ENCODE measurements at places on chromosomes 6 and 20.

GRCh38 chr20:38545771-38546170 lies 35.2 kb upstream of the ADIG start:
- no peak for DNase-seq

GRCh38 chr20:36607586-36608387 lies 2.2 kb downstream of the RAB5IF start:
- no peak for DNase-seq

- DNase-seq, result no peak
Measured at GRCh38 chr6:39416728-39417127, 94.2 kb upstream of the KCNK16 start.

DNA sequence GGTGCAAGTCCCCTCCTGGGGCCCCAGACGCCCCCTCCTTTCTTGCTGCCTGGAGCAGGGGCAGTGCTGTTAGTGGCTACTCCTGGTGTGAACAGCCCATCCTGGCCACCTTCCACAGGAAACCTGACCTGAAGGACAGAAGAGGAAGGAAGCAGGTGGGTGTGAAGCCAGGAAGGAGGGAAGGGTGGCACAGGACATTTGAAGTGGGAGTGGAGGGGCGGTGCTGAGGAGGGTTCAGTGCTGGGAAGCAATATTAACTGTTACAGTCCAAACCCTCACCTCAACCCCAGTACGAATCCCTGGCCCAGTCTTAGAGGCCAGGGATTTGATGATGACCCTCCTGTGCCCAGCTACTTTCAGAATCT lies 766 bp downstream of the PRICKLE4 start:
- no peak for DNase-seq

DNA sequence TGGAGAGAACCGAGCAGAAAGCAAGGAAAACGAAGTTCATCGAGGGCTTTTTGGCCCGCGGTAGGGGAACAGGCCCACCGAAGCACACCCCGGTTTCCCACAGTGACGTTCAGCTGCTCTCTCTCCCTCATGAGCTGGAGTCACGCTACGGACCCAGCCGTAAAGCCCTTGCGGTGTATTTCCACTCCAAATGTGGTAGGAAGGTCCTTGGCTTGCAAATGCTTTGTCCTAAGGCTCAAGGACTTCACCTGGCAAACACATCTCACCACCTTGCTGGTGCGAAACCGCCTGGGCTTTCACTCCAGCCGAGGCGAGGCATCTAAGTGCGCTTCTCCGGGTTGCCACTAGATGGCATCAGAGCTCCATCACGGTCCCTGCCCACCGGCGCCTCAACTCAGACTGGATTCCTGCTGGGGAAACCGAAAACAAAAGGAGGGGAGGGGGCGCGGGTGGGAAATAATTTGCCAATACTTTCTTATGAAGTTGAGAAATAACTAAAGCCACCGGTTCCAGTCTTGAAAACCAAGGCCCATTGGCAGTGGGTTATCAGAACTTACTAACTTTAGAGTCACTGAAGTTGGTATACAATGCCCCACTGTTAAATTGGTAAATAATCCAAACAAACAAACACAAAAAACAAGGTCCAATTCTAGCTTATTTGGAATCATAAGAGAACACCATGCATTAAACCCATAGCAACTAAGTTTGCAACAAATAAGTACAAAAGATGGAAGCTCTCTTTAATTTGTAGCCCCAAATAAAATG lies 13.4 kb upstream of the FOXC1 start:
- DNase-seq, result no peak

DNA sequence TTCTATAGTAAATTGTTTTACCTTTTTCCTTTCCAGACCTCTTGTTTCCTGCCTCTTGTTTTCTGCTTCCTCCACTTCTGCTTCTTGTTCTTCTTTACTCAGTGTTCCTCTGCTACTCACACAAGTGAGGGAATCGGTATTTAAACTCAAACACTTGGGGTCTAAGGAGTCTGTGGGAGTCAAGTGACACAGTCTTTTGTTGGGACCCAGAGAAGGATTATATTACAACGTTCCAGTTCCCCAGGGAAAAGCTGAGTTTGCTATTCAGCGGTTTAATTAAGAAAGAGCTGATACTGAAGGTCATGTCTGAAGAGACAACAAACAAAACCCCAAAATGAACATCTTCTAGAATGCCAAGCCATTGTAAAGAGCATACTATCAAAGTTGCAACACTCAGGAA lies 107.8 kb upstream of the CITED2 start:
- DNase-seq, result no peak

DNA sequence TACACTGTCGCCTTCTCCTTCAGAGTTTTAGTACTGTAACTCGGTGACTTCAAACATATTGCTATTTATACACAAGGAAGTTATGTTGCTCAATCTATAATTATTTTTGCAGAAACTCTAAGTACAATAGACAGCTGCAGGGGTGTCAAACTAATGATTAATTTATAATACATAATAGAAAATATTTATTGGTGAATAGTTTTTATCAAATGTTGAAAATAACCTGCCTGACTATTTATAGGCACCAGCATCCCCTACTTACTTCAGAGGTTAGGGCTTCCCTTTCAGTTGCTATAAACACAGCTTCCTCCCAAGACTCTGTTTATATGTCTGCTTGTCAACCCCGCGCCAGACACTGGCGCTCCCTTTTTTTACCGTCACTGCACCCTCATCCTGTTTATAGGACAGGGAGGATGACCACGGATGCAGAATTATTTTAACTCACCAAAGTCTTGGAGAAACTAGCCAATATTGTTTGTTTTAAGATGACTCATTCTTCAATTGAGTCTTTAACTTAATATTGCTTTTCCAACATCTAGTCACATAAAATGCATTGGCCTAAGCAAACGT lies 225.0 kb downstream of the ALDH8A1 start:
- DNase-seq, result no peak

DNA sequence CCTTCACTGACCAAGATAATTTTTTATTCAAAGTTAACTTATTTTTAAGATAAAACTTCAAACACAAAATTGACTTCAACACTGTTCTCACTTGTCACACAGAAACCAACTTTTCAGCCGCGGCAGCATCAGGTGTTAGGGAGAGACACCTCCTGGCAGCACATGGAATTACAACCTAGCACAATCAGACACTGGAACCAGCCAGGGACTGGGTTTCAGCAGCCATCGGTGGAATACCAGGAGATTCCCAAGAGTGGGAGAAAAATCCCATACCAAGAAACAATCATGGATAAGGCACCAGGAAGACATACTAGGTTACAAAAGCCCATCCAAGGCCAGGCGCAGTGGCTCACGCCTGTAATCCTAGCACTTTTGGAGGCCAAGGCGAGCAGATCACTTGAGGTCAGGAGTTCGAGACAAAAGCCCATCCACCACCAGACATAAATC lies 70.0 kb downstream of the SNX5 start:
- no peak for DNase-seq

DNA sequence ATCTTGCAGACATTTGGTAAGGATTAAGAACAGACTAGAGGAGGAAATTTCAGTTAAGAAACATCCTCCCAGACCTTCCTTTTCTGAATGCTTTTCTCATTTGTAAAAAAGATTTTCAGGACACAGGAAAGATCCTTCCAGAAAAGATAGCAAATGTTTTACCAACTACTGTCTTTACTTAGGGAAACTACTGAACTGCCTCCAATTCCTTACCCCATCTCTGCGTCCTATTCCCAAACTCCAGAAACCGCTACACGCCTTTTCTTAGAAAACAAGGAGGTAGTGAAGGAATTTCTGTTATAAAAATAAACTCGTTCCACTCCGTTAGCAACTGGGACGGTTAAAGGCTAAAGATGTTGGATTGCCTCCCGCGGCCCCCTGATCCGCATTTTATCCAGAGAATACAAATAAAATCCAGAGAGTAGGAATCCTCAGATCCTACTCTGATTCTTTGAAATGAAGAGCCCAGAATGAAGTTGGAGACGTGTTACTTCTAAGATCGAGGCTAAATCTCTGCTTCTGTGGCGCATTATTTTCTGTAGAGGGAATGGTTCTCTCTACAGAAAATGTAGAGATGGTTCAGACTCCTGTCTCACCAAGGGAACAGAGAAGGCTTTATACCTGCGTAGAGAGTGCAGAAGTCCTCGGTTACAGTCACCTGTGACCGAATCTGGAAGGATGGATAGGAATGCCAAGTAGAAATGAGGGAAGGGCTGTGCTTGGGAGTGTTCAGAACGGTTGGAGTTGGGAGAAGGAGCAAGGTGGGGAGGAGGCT lies 133.0 kb downstream of the GPX5 start:
- DNase-seq, result no peak

GRCh38 chr6:14728396-14729024 lies 517.4 kb upstream of the JARID2 start:
- DNase-seq, result no peak

- DNase-seq, result no peak
Measured at GRCh38 chr6:32189742-32190053, 304 bp downstream of the PBX2 start.

DNA sequence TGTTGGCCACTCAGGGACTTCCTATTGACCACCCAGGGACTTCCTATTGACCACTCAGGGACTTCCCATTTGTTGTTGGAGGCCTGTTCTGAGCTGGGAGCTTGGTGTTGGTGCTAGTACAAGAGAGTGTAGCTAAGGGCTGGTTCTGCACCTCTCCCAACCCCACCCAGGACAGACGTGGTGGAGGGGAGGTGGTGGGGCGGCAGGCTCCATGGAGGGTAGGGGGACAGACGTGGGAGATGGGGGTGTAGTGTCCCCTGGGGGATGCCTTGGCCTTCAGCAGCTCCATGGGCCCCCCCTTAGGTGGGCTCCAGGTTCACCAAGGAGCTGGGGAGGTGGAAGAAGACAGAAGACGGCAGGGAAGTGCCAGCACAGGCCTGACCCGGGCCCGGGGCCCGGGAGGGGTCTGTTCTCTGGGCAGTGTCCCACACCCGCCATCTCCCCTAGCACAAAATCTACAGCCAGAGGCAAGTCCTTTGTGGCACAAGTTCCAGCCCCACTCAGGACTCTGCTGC lies 33.9 kb downstream of the CHRNA4 start:
- DNase-seq, result no peak

DNA sequence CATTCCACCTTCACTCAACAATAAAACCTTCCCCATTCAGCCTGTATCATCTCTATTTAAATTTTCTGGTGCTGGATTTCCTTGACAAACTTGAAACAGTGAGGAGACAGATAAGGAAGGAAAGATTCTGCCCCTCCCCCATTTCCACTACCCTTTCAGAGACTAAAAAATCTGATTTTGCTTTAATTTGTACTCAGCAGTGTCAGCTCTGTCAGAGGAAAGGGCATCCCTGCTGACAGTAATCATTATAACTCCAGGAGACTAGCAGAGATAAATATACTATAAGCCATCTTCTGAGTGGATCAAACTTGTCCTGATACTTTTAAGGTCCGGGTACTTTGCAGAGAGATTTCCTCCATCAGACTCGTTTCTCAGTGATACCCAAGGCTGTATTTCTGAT lies 155.6 kb downstream of the SAMD5 start:
- DNase-seq, result no peak

DNA sequence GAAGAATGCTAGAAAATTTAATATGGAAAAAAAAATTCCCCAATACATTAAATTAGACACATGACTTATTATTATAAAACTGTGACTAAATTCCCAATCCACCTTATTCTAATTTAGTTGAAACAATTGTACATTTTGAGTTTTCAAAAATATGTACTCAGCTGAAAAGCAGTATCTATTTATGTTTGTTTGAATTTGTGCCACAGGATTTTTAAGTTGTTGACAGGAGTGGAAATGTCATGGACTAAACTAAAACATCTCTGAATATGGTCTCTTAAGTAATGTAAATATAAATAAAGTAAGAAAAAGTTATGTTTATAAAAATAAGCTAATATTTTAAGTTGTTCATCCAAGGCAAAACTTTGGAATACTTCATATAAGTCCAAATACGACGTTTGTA lies 86.9 kb downstream of the COL21A1 start:
- DNase-seq, result no peak

Measured in NCI-H1694 (cell line).